ENCODE measurements at places on chromosomes 6 and 20.

- peak; percentile 79 for DNase-seq
These were observed at the start of gene LYRM2 for GRCh38 chr6:89638320-89639195. Gene LYRM2 (minus strand): TSS chr6:89638747. CDS start chr6:89638716, 31 bp downstream.

DNA sequence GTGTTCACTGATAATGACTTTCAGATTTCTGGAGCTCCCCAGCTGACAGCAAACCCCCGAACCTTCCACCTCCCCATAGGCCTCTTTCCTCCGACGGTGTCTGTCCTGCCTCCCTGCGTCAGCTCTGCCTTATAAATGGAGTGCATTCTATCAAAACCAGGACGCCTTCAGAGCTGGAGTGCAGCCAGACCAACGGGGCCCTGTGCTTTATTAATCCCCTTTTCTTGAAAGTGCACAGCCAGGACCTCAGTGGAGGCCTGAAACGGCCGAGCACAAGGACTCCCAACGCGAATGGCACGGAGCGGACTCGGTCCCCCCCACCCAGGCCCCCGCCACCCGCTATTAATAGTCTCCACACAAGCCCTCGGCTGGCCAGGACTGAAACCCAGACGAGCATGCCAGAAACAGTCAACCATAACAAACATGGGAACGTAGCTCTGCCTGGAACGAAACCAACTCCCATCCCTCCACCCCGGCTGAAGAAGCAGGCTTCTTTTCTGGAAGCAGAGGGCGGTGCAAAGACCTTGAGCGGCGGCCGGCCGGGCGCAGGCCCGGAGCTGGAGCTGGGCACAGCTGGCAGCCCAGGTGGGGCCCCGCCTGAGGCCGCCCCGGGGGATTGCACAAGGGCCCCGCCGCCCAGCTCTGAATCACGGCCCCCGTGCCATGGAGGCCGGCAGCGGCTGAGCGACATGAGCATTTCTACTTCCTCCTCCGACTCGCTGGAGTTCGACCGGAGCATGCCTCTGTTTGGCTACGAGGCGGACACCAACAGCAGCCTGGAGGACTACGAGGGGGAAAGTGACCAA, 42.3 kb upstream of the NAA20 start:
- DNase-seq: no peak

DNA sequence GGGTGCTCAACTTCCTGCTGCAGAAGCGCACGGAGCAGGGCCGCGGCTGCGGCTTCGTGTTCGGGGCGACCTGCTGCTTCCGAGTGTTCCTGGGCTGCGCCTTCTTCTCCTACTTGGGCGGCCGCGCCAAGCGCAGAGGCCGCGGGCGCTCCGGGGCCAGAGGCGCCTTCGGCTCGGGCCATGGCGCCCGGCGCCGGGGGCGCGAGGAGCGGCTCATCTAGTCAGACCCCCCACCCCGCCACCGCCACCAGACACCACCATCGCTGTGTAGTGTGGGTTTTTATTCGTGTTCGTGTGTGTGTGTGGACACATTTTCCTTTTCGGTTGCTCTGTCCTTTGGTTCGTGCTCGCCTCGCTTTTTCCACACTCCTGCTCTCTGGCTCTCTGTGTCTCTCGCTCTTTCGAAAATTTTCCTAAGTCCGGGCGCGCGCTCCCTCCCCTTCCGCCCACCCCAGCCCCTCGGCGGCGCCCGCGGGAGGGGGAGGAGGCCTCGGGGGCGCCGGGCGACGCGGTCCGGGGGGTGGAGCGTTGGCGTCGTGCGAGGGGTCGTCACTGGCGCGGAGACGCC, 38.1 kb downstream of the GNAS start:
- DNase-seq: no peak

- DNase-seq: no peak
These were observed 27.5 kb downstream of the EPB41L1 start for GRCh38 chr20:36181934-36182603.

DNA sequence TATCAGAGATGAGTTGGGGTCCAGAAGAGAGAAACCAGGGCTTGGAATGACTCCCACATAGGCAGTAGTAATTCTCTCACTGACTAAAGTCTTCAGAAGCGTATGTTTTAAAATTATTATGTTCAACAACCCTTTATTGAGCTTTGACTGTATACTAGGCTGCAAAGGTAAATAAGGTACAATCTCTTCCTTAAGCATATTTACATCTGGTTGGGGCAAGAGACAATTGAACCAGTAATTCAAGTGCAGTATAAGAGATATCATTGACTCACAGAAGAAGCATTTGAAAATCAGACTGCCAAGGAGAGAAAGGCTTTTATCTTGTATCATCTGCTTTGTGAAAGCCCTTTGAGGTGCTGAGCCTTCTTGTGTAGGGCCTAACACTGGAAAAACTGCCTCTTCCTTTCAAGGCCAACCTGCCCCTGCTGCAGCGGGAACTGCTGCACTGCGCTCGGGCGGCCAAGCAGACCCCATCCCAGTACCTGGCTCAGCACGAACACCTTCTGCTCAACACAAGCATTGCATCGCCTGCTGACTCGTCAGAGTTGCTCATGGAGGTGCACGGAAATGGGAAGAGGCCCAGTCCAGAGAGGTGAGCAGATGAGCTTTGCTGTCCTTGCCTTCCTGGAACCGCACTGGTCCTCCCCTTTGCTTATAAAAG, 39.3 kb upstream of the C20orf144 start:
- DNase-seq: no peak

DNA sequence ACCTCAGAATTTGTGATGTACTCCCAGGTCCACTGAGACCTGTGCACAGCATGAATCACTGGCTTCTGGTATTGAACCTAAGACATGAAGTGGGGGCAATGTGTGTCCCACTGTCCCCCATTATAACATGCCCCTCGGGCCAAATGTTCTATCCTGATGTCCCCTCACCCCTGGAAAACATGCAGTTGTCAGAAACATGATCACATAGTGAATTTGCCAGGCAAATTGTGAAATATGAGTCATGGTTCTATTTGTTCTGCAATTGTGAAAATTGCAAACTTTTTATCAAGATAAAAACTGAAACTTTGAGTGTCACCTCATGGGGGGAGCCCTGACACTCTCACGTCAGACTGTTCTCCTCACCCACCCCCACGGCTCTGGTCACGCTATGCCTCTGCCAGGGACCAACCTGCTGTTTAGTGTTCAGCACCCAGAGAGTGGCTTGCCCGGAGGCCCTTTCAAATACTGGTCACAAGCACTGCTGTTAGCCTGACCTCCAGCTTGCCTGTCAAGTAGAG, 305.3 kb downstream of the CLIC5 start:
- DNase-seq: no peak

- DNase-seq: no peak
These were observed 83.3 kb downstream of the FOXF2 start for GRCh38 chr6:1472643-1473042.

DNA sequence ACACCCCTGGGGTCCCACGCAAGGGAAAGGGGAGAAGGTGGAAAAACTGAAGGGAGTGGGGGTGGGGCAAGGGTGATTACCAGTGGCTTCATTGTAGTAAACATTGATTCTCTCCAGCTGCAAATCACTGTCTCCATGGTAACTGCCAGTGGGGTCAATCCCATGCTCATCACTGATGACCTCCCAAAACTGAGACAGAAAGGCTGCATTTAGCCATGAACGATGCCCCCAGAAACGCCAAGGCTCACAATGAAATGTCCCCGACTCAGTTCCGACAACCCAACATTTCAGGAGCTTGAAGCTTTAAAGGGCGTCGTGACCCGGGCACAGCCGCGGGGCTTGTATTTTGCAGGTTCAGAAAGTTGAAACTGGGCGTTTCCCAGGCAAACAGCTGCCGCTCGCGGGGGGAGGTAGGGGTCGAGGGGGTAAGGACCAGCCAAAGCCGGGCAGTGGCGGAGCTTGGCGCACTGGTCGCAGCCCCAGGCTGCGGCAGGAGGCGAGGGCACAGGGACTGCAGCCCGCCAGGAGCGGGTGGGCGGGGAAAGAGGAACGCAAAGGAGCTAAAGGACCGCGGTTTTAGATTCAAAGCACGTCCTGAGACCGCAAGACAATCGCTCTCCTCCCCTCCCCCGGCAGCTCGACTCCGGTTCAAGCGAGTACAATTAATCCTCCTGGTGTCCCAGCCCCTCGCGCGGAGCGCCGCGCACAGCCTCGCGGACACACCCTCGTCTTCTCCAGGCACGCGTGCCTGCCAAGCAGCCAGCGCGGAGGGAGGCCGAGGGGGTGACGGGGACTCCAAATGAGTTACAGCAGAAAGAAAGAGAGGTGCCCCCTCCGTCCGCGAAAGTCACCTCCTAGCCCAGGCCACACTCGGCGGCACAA, 731 bp downstream of the TUBB2B start:
- no peak for DNase-seq

DNA sequence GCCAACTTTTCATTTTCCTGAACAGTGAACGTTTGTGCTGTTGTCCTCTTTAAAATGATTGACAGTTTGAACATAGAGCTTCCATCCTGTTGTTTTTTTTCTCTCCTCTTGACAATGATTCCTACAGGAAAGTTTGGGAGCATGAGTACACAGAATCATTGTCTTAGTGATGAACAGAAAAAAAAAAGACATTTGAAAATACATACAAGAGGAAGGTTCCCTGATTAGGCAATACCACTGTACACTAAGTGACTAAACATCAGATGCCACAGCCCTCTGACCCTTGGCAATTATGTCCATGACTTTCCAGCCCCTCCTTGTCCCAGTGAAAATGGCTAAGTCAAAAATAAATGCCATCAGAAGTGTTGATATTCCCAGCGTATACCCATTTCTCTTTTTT, 71.5 kb downstream of the RTN4IP1 start:
- no peak for DNase-seq

DNA sequence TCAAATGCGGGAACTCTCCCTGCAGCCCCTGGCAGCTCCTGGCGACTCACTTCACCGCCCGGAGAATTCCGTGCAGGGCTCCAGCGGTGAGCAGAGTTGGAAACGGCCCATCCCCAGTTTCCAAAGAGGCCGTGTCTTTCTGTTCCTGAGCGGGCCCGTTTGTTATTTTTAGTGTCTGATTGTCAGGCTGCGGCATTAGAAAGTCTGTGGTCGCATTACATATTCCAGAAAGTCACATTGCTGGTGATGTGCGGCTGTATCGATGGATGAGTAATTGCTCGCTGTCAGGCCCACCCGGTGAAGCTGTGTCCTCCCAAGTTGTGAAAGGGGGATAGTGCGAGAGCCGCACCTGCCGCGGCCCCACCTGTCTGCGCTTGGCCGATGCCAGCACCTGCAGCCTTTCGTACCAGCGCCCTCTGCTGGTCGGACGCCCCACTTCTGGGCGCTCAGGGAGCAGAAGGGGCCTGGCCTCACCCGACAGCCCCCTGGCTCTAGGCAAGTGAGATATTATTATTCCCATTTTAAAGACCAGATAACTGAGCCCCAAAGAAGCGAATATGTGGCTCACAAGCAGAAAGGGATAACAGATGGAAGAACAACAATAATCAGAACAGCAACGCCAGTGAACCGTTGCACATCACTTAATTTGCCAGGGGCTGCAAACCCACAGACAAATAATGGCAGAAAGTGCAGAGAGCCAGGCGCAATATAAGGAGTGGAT, 244.9 kb downstream of the TSHZ2 start:
- DNase-seq: no peak

DNA sequence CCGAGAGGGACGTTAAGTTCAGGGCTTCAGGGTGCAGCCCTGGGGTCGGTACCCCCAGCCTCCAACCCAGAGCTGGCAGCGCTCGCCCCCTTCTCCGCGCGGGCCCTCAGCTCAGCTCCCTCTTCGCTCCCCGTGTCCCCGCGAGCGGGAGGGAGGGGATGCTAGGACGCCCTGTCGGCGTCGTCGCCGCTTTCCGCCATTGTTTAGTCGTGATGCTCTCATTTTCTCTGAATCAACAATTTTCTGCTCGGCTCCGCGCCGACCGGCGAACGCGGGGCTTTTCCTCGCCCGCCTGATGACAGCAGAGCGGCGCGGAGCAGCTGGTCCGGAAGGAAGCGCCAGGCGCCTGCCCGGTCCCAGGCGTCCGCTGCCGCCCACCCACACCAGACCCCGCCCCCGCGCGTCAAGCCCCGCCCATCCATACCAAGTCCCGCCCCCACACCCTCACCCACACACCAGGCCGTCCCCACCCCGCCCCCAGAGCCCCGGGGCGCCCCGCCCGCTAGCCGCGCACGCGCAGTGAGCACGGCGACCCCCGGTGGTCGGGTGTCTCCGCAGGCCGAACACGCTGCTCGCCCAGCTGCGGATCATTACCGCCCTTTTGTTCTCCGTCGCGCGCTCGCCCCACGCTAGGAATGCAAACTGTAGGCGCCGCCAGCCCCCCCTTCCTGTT, 50.1 kb upstream of the SLC32A1 start:
- no peak for DNase-seq

DNA sequence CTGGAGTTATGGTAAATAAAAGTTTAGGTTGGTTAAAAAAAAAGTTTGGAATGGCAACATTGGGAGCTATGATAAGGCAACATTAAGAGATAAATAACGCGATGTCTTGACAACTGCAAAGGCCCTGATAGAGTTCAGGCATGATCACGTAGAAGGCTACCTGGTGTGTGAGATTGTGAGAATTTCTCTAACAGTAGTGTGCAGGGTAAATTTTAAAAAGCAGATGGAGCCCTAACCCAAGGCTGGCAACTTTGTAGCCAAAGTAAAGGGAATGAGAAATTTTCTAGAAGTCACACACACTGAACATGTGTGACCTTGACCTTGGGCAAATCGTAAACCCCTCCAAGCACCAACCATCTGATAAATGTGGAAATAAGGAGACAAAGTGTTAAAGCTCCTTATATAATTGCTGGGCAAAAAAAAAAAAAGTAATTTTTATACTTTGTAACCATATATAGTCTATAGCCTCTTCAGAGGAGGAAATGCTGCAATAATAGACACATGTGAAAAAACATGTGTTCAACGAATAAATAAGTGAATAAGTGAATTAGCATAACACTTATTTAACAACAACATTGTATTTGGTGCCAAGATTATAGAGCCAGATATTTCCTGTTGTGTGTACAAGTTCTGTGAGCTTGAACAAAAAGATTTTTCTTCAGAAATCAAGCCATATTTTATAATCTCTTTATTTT, 18.2 kb downstream of the KCNQ5 start:
- no peak for DNase-seq

DNA sequence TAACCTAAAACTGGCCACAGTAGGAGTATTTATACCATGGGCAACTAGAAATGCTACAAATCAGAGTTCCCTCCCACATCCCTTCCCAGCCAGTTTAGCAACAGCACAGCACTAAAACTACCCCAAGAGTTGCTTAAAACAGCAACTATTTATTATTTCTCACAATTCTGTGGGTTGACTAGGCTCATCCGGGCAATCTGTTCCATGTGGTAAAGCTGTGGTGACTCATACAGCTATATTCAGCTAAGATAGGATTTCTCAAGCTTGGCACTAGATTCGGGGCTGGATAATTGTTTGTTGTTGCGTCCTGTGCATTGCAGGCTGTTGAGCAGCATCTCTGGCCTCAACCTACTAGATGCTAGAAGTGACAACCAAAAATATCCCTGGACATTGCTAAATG, 8.6 kb upstream of the HECA start:
- DNase-seq: no peak

DNA sequence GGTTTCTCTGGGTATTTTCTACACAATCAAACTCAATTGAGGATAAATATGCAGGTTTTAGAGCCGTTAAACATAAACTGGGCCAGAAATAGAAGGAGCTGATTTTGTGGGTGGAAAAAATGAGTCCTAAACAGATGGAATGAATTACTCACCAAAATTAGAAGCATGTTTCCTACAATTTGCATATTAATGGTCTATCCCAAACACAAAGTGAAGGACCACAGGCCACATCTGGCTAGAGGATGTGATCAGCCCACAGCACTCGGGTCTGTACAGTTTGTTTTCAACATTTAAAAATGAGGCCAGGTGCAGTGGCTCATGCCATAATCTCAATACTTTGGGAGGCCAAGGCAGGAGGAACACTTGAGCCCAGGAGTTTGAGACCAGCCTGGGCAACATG, 296.3 kb downstream of the PREX1 start:
- DNase-seq: no peak

Data from NCI-H2081 treated with DMSO at 0.1 percent for 48 hours (cell line).